BJ (cell line): ENCODE measurements at places on chromosomes 7 and 10.

- DNase-seq: no peak
These were observed 197.4 kb upstream of the KLF14 start for GRCh38 chr7:130931423-130931822.

- DNase-seq: no peak
These were observed 47.6 kb downstream of the STEAP1B start for GRCh38 chr7:22452142-22452959.

DNA sequence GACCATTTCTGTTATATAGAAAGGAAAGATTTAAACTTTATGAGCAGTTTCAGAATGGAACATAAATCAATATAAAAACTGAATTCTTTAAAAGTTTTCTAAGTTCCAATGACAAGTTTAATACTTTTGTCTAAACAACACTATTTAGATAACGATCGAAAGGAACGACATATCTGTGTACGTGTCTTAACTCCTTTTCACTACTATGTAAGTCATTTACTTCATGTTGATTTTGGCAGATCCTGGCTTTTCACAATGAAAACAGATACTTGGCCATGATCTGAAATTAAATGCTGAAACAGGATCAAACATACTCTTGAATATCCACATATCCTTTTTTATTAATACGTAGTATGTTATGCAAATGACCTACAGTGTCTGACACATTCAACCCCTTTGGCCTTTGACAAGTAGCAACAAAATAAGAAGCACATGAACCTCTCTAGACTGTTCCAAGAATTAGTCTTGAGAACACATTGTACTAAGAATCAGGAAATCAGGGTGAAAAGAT is 41.9 kb downstream of the RNLS start:
- DNase-seq: no peak

- no peak for DNase-seq
These were observed 48.5 kb upstream of the CFAP46 start for GRCh38 chr10:132990684-132991545.

- DNase-seq: no peak
These were observed 210.2 kb downstream of the TAX1BP1 start for GRCh38 chr7:27950123-27950522.

- DNase-seq: no peak
These were observed 3.6 kb downstream of the R3HCC1L start for GRCh38 chr10:98138031-98138430.

DNA sequence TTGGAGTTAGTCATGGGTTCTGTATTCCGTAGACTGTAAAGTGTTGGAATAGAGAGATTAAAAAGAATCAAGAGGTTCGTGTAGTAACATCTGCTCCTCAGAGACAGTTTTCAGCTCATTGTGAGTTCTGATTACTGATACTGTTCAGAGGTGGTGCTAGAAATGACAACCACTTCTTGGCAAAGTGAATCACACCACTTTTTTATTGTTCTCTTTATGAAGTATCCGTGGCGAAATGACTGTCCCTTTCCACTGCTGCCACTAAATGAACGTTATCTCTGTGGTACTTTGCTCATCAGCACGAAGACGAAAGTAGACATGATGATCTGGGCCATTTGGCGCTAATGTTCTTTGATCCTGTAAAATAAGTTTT is 860 bp downstream of the RPP30 start:
- no peak for DNase-seq
